ENCODE measurements at places on chromosomes 12 and 14.
A peak's percentile ranks its signal among the peaks of the same experiment; 100 is the strongest.

- no peak for ATAC-seq
These were observed 908.6 kb upstream of the MDGA2 start for GRCh38 chr14:48584031-48584430.

DNA sequence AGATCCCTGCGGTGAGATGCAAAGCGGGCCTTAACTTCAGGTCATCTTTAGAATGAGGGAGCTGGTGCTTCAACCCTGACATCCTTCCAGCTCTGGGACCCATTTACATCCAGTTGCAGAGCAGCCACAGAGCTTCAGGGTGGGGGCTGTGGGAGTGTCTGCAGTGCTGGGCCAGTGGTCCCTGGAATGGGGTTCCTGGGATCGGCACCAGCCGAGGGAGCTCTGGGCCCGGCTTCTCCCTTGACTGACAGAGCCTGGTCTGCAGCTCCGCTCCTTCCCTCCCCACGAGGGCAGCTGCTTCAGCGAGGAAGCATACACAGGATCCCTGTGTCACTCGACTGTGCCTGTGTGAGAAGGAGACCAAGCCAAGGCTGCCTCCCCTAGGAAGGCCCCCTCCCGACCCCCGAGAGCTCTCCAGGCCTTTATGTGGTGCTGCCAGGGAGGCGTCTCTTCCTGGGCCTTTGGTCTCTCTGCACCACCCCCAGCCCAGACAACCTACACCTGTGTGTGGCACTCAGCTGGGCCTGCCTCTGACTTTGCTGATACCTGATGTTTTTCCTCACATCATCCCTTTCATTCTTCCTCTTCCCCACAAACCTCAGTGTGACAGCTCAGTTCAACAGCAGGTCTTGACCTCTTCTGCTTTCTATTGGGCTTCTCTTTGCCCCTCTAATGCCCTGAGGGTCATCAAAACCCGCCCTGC is 48.1 kb upstream of the RIN3 start:
- ATAC-seq = no peak

GRCh38 chr12:18754124-18754707 is 16.3 kb downstream of the CAPZA3 start:
- ATAC-seq = no peak

DNA sequence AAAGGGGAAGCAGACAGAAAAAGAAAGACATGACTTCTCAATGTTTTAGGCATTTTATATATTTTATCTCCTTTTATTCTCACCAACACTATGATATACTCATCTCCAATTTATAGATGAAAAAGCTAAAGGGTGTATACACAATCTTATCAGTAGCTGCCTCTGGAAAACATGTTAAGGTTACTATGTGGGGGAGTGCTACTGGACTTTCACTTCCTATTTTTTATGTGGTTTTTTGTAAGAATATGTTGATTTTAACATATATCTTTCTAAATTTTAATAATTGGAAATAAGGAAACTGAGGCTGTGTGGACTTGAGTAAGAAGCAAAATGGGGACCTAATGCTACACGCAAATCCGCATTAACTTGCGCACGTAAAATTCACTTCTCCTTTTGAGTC is 99.6 kb upstream of the PDE3A start:
- ATAC-seq = no peak

DNA sequence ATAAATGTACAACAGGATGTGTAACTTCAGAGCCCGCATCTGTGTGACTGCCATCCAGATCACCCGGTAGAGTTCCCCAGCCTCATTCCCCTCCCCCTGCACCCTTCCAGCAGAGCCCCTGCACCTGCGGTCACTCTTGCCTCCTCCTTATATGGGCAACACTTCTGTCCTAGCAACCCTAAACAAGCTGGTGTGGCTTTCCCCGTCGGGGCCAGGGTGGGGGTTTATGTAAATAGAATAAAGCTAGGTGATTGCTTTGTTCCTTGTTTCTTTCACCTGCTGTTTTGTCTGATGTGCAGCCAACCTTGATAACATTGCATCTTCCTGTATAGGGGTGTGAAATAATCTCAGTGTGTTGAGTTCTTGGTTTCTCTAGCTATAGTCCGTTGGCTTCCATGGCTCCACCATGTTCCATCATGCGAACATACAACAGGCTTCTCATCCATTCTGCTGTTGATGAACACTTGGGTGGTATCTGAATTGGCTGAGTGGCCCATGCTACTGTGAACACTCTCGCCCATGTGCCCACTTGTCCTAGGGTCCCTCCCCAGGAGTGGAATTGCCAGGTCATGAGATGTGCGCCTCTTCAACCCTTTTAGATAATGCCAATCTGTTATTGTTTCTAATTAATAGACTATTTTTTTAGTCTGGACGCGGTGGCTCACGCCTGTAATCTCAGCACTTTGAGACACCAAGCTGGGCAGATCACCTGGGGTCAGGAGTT is 102.2 kb downstream of the KIF26A start:
- no peak for ATAC-seq

GRCh38 chr12:52232203-52232673 is 805 bp upstream of the KRT7 start:
- no peak for ATAC-seq

DNA sequence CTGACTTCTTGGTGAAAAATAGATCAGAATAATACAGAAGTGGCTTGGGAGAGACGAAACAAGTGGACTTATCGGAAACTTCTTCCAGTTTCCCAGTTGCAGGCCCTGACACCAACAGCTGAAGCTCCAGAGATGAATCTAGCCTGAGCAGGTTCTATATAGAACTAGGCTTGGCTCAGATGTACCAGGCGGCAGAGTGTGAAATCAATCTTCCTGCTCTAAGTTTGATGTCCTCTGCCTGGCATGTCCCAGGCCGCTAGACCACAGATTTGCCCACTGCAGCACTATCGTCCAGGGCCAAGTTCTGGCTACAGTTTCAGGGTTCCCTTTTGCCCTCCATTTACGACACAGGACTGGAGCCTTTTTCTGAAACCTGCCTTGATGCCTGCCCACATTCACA is 91.3 kb upstream of the PLEKHA5 start:
- ATAC-seq = no peak

DNA sequence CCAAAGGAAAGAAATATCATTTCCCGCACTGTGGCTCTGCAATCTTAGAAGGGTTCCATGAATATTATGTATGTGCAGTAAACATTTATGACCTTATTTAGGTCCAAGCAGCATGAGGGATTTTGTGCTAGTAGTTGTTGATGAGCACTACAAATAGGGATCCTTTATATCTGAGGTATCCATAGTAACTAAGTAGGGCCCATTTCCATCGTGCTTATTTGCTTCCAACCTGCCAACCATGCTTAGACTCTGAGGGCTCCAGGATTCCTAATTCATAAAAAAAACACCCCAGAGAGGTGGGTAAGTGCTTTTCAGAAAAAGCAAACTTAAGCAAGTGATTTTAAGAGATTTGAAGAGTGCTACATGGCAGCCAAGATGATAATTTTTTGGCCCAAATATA is 39.7 kb downstream of the HMGA2 start:
- ATAC-seq = peak; percentile 44

GRCh38 chr12:92899386-92900001 is 29.6 kb downstream of the EEA1 start:
- peak; percentile 90 for ATAC-seq

GRCh38 chr12:2154050-2154449 is 101.3 kb downstream of the CACNA1C start:
- ATAC-seq = no peak

- no peak for ATAC-seq
These were observed 25.7 kb downstream of the TRAF3 start for GRCh38 chr14:102802834-102803523.

DNA sequence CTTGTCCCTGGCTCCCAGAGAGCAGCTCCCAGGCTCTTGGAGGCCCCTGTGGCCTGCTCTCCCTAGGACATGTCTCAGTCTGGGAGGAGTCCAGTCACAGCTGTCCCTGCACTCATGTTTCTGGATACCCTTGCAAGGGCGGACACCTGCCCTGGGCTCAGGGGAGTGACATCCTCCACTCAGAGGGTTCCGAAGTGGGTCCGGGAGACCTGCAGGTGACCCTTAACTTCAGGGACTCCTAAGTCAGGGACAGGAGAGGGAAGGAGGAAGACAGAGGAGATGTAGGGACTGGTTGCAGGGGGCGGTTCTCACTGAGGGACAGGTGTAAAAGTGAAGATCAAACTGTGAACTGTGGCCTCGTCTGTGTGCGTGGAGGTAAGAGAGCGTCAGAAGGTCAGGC is 37.6 kb downstream of the CACNA2D4 start:
- ATAC-seq = no peak

DNA sequence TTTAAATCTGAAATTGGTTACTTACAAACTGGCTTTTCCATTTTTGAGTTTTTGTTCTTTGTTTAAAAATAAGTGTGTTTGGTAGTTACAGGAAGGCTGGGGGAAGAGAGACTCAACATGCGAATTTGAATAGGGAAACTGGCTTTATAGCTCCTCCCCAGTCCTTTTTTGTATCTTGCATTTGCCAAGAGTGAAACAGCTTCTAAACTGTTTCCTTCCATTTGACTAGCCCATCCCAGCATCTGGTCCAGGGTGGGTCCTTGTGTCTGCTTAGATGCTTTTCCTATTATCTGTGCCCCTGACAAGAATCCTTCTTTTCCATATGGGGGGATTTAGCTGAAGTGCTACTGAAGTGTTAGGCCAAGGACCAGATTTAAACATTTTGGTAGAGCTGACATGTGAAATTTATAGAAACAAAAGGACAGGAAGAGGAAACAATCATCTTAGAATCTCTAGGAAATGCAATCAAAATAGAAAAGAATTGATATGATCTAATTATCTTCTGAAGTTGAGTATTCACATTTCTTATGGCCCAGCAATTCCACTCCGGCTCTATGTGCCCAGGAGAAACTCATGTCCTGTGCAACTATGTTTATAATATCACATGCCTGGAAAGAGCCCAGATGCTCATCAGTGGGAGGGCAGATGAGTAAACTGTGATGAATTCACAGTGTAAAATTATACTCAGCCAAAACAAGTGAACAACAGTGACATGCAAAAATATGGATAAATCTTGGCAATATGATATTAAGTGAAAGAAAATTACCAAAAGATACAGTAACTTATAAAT is 7.4 kb downstream of the SMOC1 start:
- ATAC-seq = no peak

- ATAC-seq = peak; percentile 25
These were observed 27.9 kb downstream of the SYNE3 start for GRCh38 chr14:95488376-95489213.

DNA sequence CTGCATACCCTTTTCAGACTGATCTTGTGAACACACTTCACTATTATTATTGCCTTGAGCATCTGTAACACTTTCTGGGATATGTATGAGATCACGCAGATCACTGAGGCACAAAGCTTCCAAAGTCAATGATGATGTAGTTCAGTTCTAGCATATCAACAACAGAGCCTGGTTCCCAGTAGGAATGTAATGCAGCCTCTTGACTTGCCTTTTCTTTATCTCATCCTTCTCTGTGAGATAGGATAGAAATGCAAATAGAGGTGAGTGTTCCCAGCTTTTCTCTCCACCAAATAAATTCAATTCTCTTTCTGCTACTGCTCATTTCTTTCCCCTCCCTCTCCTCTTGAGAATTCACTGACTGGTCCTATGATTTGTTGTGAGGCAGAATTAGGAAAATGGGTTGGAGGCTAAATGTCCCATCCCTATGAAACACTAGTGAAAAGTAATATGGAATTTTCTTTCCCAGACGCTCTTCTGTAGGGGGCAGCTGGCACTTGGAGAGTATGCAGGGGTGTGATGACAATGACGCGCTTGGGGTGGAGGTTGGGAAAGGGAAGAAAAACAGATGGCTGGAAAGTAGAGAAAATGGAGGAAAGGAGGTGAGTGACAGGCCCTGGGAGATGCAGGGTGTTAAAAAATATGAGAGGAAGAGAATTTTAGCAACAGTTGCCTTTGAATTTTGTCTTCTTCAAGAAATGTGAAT is 96.0 kb upstream of the TMTC1 start:
- ATAC-seq = no peak

GRCh38 chr12:53344487-53344823 is 8.3 kb upstream of the SP7 start:
- ATAC-seq = peak; percentile 1

- no peak for ATAC-seq
These were observed 380.3 kb downstream of the CCER1 start for GRCh38 chr12:90574676-90575075.

DNA sequence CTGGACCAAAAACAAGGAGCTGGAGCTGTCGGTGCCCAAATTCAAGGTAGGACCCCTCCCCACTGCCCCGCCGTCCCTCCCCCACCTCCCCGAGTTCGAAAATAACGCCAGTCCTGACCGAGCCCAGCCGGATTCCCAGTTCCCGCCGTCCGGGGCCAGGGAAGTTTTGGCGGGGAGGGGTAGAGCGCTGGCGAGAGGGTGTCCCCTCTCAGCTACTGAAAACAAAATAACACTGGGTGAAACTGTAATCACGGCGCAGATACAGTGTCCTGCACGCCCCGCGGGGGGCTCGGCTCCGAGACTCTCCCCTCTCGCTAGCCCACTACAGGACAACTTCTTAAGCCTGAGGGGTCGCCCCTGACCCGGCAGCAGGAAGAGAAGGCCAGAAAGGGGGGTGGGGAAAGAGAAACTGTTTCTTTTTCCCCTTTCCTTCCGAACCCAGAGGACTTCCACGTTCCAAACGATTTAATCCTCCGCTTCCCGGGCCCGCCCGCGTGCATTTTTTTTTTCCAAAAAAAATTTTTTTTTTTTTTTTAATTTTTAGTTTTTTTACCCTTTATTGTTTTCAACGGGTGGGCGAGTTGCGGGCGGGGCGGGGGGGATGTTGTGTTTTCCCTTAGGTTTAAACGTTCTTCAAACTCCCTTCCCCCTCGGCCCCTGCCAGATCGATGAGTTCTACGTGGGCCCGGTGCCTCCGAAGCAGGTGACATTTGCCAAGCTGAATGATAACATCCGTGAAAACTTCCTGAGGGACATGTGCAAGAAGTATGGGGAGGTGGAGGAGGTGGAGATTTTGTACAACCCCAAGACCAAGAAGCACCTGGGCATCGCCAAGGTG is 1.6 kb downstream of the SETD1B start:
- no peak for ATAC-seq

- ATAC-seq = no peak
These were observed 5.5 kb upstream of the SELPLG start for GRCh38 chr12:108638997-108639822.

- ATAC-seq = no peak
These were observed 21.4 kb downstream of the CLSTN3 start for GRCh38 chr12:7151532-7151931.

- ATAC-seq = no peak
These were observed 244.5 kb upstream of the LRFN5 start for GRCh38 chr14:41362139-41362538.

GRCh38 chr14:79542121-79542520 is 669.2 kb downstream of the DIO2 start:
- no peak for ATAC-seq

Data from motor neuron (in vitro differentiated cells).